Central memory CD4-positive, alpha-beta T cell (primary cell): ENCODE measurements at places on chromosomes 2 and 18.

DNA sequence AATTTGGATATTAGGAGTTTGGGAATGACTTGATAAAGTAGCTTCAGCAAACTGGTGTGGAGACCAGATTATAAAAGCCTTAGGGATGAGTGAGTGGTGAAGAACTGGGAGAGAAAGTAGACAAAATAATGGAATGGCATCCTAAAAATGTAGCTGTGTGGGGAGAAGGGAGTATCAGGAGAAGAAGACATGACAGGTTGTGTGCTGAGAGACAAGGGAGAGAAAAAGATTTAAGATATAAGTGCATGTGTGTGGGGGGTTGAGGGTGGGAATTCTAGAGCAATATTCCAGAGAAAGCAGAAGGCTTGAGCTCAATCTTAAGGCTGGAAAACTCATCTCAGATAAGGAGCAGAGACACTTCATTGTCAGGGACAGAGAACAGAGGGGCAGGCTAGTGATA lies 159.5 kb downstream of the HNMT start:
- no peak for DNase-seq

DNA sequence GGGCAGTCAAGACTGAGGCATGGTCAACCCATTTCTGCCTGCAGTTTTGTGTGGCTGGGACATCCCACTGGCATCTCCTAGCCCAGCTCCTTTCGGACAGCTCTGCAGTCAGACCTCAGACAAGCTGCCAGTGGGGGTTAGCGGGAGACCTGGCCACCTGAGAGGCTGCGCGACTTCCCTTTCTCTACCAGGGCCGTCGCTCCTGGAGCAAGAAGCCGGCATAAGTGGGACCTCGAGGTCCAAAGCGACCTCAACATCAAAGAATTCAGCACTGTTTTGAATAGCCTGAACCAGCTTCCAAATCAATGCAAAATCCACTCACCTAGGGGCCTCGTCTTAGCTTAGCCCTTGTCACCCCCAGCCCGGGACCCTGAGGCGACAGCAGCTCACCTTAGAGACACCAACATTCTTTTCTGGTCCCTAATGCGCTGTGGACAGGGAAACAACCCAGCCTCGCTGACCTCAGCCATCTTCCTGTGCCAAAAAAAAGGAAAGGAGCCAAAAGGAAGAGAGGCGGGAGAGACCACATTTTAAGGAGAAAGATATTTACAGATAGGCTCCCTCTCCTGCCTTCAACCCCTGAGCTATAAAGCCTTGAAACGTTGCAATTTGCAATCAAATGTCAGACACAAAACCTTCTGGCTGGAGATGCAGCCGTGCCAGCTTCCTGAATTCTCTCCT lies 81.2 kb downstream of the GFPT1 start:
- DNase-seq = no peak

DNA sequence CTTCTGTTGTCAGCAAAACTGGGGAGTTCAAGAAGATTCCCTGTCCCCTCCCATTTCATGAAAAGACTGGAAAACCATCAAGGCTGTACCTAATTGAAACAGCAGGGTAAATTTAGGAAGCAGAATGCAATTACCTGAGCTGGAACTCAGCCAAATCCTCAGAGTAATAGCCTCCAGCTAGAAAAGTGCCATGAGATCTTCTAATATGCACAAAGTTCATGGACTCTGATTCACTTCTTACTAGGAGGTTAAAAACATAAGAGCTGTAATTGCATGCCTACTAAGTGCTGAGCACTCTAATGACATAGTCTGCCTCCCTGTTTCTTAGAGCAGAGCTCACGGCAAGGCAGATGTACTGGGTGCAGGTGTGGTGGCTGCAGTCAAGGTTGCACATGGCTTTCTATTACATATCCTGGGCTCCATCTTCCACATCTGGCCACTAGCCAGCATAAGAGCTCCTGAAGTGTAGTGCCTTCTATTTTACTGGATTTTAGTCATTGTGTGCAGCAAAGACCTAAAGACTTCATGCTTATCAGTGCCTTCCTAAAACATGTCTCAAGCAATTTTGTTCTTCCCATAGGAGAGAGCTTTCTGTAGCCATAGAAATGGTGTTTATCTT lies 341.7 kb downstream of the PTPRM start:
- DNase-seq = no peak

DNA sequence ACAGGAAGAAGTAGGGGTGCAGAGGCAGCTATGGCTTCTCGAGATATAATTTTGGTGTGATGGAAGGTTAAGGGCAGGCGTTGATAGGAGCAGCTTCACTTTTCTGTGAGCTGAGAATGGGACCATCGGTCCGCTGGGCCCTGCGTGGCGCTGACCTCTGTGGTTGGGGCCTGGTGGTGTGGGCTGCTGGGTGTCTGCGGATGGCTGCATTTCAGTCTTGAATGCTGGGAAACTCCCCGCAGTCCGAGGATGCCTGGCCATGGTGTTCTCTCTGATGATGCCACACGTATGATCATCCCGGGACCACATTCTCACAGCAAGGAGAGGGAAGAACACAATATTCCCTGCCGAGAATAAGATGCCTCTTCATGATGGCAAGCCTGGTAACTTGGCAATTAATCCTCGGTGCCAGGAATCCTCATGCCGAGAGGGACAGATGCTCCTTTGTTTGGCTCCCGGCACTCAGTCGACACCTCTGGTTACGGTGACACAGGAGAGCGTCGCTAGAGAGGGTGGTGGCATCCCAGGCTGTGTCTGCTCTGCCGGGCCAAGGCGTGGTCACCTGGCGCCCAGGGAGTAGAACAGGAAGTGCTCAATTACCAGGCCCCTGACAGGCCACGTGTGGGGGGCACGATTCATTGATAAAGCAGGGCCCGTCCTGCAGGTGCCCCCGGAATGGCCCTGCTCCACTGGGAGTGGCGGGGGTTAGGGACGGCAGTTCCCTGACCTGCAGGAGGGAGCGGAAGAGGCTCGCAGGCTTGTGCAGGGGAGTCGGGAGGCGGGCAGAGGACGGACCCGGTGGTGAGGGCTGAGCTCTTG lies 119.4 kb upstream of the CTDP1 start:
- DNase-seq = no peak

GRCh38 chr2:171522788-171523087 lies 464 bp downstream of the CYBRD1 start:
- no peak for DNase-seq

GRCh38 chr2:234999740-235000425 lies 48.1 kb downstream of the SH3BP4 start:
- DNase-seq = no peak

DNA sequence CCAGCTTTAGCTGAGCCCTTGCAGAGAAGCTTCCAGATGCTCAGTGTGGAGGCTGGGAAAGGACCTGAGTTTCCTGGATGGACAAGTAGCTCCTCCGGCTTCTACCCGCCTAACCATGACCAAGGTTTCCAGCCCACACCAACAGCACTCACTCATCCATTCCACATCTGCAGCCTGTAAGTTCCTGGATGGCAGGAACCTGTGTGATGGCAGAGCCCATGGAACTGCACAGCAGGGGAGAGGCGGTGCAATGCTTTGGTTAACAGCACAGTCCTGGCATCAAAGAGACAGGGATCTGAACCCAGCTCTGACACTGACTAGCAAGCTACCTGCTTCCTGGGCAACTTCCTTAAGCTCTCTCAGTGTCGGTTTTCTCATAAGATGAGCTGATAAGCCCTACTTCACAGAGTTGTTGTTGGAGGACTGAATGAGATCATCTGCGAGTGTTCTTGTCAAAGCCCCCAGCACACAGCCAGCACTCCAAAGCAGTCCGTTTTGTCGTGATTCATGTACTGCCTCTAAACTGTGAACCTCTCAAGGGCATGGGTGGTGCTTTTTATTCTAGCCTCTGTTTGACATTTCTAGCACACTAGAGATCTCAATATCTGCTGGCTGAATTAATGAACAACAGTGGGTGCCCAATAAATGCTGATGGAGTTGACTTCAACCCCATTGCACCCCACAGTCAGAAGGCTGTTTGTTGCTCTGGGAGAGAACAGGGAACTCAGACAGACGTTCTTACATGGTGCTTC lies 41.6 kb upstream of the OTOF start:
- peak; percentile 4 for DNase-seq

- DNase-seq = no peak
These were observed 53.7 kb upstream of the TANC1 start for GRCh38 chr2:158914731-158915130.

- no peak for DNase-seq
These were observed 123.8 kb upstream of the FHL2 start for GRCh38 chr2:105522645-105523044.

- no peak for DNase-seq
These were observed 328.2 kb downstream of the SETBP1 start for GRCh38 chr18:45008694-45009413.

- DNase-seq = no peak
These were observed 95.6 kb upstream of the ASAP2 start for GRCh38 chr2:9110893-9111569.

DNA sequence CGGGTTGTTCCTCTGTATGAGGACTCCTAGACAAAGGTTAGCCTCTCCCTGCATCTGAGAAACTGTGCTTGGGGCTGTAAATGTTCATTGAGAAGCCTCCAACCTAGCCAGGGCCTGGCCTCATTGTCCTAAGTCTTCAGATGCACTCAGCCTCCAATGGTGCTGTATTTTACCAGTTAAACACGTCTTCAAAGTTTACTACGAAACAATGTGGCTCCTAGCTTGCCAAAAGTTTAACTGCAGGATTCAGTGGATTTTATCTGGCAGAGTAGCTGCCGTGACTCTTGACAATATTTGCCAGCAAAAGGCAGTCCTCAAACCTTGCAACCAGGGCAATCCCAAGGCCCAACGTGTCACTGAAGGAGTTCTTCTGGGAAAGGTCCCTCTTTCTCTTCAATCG lies 1.1 kb downstream of the PID1 start:
- no peak for DNase-seq

DNA sequence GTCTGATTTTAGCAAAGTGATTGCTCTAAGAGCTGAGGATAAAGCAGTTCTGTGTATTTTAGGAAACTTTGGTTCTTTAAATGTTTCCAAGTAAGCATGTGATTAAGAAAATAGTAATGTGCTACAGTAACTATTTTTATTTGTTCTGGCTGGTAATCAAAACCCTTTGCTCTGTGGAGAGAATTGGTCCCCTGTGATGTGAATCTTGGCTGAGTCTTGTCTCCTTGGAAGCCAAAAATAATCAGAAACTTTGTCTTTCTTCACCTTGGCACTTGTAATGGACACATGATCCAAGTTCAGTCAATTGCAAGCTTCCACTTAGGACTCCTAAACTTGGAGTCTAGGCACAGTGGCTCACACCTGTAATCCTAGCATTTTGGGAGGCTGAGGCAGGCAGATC lies 422.7 kb upstream of the CDH20 start:
- DNase-seq = no peak

- DNase-seq = no peak
These were observed 175.8 kb upstream of the ZSWIM2 start for GRCh38 chr2:187024739-187025138.
